Astrocyte of the spinal cord (primary cell): ENCODE measurements at places on chromosomes 7 and 10.
A peak's percentile ranks its signal among the peaks of the same experiment; 100 is the strongest.

DNA sequence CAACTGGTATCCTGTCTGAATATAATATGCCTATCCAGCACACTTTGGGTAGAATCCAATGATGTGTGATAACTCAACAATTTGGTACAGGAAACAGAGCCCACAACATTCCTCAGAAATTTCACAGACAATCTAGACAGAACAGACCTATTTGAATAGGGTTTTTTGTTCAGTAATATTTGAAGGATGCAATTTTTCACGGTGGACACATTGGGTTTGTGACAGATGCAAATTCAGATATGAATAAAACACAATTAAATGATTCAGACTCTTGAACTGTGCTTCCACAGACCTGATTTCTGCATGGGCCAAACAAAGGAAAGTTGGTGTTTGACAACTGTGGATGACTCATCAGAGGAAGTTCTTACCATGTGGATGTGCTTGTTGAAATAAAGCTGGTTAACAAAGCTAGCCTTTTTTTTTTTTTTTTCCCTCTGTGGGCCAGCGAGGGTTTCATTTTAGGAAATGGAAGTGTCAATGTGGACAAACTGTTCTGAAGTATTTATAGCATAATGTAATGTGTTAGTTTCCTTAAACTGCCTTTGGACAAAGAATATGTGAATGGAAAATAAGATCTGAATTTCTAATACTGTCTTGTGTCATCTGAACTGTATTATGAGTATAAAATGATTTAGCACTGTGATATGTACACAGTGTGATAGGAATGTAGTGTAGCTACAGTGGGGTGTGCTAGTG lies 43.2 kb upstream of the FAM133B start:
- peak; percentile 97 for DNase-seq

- DNase-seq = no peak
These were observed 50.2 kb downstream of the CDK1 start for GRCh38 chr10:60828489-60828852.

- DNase-seq = no peak
These were observed 1.8 kb downstream of the PRKCQ start for GRCh38 chr10:6578251-6578771.

- DNase-seq = no peak
These were observed 51.1 kb downstream of the GPAM start for GRCh38 chr10:112132435-112132834.

- DNase-seq = no peak
These were observed 5.7 kb downstream of the CUX1 start for GRCh38 chr7:101823096-101823495.

DNA sequence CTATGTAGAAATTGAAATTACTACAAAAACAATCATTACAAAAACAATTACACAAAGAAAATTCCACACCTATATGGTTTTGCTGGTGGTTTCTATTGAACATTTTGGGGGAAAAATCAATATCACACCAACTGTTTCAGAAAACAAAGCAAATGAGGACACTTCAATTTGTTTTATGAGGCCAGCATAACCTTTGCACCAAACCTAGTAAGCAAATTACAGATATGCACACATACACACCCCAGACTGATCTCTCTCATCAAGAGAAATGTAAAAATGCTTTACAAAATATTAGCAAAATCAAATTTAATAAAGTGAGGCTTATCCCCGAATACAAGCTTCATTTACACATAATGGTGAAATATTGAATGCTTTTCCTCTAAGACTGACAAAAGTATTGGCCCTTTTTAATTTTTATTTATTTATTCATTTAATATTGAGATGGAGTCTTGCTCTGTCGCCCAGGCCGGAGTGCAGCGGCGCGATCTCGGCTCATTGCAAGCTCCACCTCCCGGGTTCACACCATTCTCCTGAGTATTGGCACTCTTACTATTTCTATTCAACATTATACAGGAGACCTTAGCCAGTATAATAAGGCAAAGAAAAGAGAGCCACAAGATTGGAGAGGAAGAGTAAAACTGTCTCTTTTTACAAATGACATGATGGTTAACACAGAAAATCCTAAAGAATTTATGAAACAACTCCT lies 13.6 kb upstream of the ANK3 start:
- DNase-seq = no peak

GRCh38 chr10:104657457-104657856 lies 16.4 kb downstream of the SORCS3 start:
- peak; percentile 32 for DNase-seq

DNA sequence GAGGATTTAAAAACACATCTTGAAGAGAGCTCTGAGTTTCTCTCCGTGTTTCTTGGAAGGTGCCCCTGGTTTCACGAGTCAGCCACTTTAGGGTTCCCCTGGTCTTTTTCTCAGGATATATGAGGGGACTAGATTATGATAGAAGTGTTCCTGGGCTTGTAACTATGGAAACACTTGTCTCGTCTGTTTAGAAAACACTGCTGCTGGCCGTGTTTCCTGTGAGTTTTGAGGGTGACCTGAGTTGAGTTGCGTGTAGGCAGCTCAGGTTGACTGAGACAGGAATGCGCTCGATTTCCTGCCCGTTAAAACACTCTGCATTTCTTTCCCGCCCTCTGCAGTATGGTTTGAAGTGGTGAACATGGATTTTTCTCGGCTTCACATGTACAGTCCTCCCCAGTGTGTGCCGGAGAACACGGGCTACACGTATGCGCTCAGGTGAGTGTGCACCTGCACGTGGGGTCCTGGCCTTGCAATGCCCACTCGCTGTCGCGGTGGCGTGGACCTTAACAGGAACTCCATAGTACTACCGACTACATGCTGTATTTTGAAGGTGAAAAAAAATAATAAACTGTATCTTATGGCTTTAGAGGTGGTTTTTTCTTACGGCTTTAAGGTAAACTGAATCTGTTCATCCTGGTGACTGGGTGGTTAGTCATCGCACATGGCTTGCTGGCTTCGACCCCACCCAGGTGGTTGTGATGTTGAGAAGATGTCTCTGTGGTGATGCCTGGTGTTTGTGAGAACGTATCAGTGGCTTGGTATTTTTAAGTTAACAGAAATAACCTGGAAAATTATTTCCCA lies at the start of gene SUN1:
TSS of gene SUN1 (plus strand) at position 310 of the 801 bp plus-strand sequence. CDS start at position 359, 49 bp downstream.
- DNase-seq = peak; percentile 81

DNA sequence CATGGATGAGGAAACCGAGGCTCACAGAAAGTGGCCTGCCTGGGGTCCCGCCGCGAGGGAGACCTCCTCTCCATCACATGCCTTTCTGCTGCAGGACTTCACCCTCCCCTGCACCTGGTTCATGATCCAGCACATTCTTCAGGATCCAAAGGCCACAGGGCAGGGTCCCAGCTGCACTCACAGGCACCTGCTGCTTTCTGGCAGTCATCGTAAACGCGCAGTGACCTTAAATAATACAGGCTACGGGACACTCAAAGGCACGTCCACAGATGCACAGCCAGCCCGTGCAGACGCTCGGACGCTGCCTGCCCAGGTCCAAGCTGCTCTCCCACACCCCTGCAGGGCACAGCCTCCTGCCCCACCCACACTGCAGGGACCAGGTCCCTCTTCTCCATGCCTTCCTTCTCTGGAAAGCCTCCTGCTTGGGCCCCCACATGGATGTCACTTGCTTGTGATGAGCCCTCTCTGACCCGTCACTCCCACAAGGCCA lies 49.9 kb downstream of the CALML3 start:
- DNase-seq = no peak

GRCh38 chr7:7761974-7762779 lies 43.8 kb upstream of the RPA3 start:
- DNase-seq = peak; percentile 58

GRCh38 chr7:129091484-129092002 lies 36.6 kb upstream of the TNPO3 start:
- DNase-seq = peak; percentile 50

GRCh38 chr10:109089779-109090178 lies 833.5 kb downstream of the XPNPEP1 start:
- DNase-seq = no peak

GRCh38 chr10:91539930-91540329 lies 92.9 kb downstream of the PPP1R3C start:
- no peak for DNase-seq

DNA sequence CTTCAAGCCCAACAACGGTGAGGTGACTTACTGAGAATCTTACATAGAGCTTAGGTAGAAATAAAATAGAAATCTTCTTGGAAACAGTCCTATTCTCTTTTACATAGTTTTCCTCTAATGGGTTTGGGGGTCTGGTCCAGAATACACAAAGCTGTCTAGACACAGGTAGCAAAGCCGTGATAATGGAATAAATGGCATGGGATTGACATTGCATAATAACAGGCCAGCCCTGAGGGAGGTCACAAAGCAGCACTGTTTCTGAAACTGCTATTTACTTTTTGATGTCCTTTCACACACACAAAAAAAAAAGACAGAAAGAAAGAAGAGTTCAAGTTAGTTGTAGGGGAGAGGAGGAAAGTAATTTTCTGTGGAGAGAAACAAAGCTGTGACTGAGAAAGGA lies 364.8 kb upstream of the SORCS1 start:
- no peak for DNase-seq

DNA sequence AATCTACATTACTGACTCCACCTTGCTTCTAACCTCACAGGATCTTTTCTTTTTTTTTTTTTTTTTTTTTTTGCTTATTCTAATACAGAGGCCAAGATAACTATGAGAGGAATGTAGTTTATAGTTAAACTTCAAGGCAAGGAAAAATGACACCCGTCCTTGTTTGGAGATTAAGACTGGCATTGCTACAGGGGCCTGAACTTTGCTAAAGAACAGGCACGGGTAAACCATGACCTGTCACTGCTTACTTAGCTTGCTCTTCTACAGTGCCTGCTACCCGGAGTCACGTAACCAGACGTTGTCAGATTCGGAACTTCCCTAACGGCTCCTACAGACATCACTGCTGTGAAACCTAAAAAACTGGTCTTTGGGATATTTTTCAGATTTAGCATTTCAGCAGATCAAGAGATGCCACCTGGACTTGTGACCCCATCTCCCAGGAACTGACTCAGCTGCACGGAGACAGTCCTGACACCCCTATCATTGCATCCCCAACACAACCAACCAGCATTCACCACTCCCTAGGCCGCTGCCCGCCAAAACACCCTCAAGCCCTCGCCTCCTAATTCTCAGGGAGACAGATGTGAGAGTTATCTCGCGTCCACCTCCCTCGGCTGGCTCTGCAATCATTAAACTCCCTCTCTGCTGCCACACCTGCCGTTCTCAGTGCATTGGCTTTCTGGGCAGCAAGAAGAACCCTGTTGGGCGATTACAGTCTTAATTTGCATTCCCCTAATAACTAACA lies 27.5 kb downstream of the MAD1L1 start:
- DNase-seq = no peak

- DNase-seq = no peak
These were observed 2.9 kb downstream of the MIOS start for GRCh38 chr7:7569615-7570014.

DNA sequence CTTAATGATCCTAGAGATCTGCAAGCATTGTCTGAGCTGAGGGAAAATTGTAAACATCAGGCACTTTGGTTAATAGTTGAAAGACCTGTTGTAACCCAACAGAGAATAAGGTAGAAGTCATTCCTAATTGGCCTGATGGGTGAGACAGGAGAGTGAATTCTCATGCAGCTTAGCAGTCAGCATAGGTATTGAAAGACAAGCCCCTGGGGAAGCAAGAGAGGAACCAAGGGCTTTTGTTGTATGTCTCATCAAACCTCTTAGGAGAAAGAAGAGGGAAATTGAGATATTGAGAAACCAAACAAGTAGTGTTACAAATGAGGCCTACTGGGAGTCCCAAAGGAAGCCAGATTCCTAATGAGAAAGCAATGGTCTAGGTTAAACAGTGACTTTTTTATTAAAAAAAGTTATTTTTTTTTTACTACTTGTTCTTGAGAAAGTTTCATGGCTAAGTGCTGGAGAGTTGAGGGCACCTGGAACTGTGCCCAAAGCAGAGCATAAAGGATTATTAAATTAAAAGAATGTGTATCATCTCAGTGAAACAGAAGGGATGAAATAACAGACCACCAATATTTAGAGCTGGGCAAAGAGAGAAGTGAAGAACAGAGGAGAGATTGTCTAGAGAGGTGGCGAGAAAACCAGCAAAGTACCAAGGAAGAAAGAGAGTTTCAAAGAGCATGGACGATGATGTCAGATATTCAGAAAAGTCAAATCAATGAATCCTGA lies 168.9 kb downstream of the CDK14 start:
- DNase-seq = no peak

- DNase-seq = no peak
These were observed 131.8 kb downstream of the ANK3 start for GRCh38 chr10:60257767-60258428.

- no peak for DNase-seq
These were observed 311.0 kb upstream of the IMMP2L start for GRCh38 chr7:111873326-111873646.

DNA sequence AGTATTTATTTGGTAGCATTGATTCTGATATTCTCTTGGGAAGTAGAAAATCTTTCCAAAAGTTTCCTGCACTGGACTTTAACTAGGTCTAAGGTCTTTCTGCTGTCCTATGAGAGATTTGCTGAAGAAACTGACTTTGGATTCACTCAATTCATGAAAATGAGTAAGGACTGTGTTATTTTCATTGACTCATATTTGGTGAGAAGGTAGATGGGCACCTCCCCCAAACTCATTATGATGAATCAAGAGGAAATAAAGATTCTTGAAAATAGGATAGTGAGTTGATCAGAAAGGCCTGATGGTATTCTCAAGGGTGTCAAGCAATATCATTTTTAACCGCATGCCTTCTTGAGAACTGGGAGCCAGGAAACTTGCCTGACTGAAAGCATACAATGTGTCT lies 110.3 kb downstream of the RNF133 start:
- DNase-seq = peak; percentile 4

GRCh38 chr10:131435760-131436457 lies 124.4 kb upstream of the TCERG1L start:
- DNase-seq = no peak

- peak; percentile 53 for DNase-seq
These were observed 119.2 kb downstream of the NEURL1 start for GRCh38 chr10:103612462-103613365.

- DNase-seq = peak; percentile 0
These were observed 481.4 kb downstream of the NEBL start for GRCh38 chr10:20415684-20416083.

- DNase-seq = no peak
These were observed 140.0 kb downstream of the ZNF365 start for GRCh38 chr10:62514079-62514693.

DNA sequence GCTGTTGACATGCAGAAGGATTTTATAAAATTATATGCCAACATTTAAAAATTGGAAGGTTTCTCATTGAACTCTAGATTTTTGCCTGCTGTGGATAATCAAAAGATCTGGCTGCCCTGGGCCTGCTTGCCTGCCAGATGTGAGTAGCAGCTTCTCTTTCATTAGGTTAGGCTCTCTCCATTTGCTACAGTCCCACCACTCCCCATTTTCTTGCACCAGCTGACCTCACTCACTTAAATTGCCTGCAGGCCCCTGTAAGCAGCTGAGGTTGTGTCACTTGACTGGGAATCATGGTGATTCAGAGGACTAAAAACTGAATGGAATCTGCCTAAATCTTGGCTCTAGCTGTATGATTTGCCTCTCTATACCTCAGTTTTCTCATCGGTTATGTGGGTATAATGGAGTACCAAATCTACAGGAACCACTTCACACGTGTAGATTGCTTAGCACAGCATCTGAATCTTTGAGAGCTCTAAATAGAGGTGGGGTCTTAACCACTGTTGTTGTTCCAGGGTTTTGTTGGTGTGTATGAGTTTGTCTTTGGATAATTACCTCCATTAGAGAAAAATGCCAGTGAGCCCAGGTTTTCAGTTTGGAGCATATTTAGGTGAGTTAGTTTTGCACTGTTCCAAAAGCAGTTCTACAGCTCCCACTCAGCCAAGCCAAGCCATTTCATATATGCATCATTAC lies 18.6 kb upstream of the RAPGEF5 start:
- no peak for DNase-seq
